ENCODE measurements at places on chromosomes 7 and 10.

- no peak for DNase-seq
Measured at GRCh38 chr7:127091620-127092019, 161.1 kb downstream of the GRM8 start.

- DNase-seq: no peak
Measured at GRCh38 chr7:520503-521161, 986 bp upstream of the PDGFA start.

GRCh38 chr10:91782539-91782938 is 15.7 kb upstream of the TNKS2 start:
- no peak for DNase-seq

DNA sequence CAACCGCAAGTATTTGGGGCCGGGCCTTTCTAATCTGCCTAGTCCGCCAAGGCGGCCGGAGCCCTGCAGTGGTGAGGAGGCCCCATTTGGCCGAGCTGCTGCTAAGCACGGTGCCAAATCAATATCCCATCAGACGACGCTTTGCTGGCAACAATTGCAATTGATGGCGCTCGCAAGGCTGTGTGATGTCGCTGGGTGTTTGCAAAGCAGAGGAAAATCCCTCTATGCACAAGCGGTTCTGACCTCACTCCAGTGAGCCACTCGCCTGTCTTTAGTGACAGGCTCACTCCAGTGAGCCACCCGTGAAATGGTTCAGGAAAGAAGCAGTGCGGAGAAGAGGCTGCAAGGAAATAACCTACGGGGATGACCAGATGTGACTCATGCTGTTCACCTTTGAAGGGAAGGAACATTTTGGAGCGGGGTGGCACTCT is 18.3 kb upstream of the PDE1C start:
- no peak for DNase-seq

- DNase-seq: no peak
Measured at GRCh38 chr10:126500866-126501265, 112.6 kb upstream of the ADAM12 start.

- DNase-seq: no peak
Measured at GRCh38 chr7:137390076-137390475, 46.5 kb upstream of the PTN start.

DNA sequence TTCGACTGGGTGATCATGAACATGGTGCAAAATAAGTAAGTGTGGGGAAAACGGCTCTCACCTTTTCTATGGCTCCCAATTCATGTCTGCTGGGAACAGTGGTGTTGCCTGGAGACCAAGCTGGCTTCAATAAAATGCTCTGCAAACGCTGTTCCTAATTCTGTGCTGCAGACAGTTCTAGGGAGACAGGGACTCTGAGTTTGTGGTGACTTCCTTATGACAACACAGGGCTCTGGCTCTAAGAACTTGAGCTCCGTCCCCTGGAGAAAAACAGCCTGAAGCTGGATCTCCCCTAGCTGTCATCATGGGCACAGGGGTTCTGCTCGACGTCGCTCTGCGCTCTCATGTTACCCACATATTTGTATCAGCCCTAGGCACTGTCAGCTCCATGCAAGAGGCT is 61.0 kb upstream of the INSYN2A start:
- no peak for DNase-seq

DNA sequence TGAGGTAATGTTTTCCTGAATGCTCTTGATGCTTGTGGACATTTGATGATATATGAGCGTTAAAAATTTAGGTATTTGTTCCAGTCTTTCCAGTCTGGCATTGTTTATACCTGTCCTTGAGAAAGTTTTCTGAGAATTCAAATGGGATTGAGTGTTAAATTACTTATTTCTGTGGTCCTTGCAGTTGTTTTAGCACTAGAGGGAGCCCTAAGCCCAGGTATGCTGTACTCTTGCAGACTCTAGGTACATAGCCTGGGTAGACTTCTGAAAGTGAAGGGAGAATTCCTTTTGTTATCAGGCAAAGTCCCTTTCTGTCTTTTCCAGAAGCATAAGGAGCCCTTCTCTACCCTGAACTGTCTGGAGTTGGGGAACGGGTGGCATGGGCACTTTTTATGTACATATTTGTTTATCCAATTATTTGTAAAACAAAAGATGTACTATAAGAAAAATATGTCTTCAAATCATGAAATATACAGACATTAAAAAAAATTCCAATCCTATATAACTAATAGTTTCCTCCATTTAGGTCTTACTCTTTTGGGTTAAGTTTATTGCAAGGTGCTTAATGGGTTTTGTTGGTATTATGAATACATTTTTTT is 262.1 kb downstream of the ATRNL1 start:
- no peak for DNase-seq

- DNase-seq: no peak
Measured at GRCh38 chr7:67631476-67631875, 634.8 kb downstream of the TYW1 start.

DNA sequence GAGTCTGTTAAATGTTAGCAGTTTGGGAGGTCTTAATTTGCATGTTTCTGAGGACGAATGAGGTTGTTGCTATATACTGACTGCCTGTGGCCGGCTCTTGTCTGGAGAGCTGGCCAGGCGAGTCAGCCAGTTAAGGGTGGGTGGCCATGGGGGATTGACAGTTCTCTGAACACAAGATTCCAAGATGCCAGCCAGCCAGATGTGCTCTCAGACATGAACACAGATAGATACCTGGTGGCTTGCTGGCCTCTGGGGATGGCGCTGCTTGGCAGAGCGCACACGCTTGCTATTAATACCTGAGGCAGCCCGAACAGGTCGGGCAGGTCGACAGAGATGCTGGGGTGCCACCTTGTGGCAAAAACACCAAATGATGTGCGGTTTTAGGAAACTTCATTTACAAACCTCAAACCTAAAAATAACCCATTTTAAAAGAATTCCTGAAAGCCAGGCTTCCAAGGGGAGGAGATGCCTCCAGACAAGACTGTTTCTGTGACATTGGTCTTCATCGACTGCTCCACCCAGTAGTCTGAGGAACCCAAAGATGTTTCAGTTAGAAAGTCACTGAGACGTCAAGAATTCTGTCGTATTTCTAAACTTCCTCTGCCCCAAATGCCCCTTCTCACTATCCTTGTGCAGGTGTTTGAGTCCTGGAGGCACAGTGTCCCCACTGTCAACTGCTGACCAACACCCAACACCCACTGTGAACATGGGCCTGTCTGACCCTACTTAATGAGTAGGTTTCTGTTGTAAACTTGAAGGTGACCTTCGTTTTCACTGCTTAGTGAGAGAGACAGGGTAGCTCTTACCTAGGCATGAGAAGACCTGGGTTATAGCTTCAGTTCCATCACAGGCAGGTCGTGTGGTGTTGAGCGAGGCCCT is 123.4 kb downstream of the NT5C2 start:
- DNase-seq: peak; percentile 32

- no peak for DNase-seq
Measured at GRCh38 chr7:101137651-101138212, 10.8 kb downstream of the SERPINE1 start.

GRCh38 chr10:28410420-28411135 is 107.7 kb upstream of the MPP7 start:
- no peak for DNase-seq

DNA sequence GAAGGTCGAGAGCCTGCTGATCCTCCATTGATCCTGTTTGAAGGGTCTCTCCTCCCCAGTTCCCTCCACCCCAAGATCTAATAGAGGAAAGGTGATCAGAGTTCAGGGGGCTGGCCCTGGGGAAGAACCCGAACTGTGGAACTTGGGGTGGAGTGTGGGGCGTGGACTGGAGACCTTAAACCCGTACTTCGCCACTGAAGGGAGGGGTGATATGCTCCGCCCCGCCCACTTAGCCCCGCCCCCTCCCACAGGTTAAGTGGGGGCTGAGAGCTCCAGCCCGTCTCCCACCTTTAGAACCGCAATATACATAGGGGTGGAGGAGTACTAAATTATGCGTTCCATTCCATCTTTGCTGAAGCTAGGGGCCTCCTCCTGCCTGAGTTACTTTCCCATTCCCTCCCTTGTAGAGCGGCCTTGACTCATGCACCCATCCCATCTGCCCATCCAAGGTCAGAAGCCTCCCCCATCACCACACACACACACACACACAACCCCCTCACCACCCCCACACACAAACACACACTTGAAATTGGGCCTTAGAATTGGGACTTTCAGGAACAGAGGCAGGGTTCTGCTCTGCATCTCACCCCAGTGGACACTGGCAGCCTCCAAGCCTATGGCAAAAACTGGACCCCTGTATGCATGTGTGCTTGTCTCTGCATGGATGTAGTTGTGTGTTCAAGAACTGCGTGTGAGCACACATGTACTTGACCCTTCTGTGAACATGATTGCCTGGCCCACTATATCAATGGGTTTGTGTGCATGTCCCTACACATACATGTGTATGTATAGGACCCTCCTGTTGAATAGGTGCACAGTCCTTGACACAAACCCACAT is 991 bp downstream of the SEMA4G start:
- DNase-seq: peak; percentile 25

GRCh38 chr7:66007232-66007631 is 25.2 kb upstream of the GUSB start:
- DNase-seq: no peak

- DNase-seq: no peak
Measured at GRCh38 chr7:158549616-158550393, 37.8 kb downstream of the PTPRN2 start.

GRCh38 chr7:99141334-99141733 is 2.6 kb downstream of the SMURF1 start:
- DNase-seq: no peak

GRCh38 chr10:125343118-125343925 is 183.0 kb upstream of the CTBP2 start:
- DNase-seq: no peak

DNA sequence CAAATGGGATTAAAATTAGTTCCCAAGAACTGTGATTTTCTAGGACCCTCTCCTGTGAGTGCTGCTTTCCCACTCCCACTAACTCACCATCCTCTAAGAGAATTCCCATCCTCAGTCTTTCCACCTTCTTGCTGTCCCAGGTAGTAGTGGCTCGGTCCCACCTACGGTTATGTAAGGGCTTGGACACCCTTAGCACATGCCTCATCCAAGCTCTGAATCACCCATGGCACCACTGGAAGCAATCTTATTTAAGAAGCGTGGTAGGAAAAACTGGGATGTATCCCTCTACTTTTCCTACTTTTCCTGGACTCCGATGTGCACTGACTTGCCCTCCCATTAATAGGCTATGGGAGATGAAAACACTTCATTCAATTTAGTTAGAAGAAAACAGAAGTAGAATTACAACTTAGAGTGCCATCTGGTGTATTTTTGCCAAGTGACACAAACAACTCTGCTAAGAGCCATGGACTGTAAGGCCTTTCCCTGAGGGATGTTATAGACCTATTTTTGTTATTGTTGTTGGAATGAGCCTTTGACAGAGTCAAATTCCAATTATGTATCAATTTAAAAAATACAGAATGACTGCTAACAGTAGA is 13.7 kb upstream of the ANKRD22 start:
- DNase-seq: no peak

DNA sequence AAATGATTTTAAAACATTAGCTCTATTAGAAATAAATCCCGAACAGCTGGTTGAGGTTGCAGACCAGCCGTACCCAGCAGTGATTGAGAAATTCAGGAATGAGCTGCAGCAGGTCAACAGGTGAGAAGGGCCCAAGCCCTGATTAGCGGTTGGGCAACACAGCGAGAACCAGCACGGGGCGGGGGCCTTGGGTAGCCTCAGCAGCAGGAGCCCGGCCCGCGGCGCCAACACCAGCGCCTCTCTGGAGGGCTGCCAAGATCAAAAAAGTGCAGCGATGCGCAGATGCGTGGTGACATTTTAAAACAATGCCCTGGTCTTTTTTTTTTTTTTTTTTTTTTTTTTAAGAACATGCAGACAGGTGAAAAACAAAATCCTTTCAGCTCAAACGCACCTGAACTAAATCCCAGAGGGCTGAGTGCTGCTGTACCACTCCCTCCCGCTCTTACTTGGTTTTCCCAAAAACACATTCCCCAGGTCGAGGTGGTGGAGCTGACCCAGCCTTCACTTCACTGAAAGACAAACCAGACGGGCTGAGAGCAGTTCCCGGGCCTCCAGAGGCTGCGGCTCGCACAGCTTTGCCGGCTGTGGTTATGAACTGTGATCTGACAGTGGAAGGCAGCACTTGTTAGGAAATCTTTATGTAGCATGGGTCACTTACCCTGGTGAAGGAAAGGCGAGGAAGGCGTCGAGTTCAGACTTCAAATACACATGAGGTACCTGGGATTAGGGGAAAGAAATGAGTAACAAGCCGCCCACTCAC is 579.4 kb downstream of the SDK1 start:
- DNase-seq: no peak

- DNase-seq: no peak
Measured at GRCh38 chr10:48309711-48310226, 3.3 kb downstream of the MAPK8 start.

GRCh38 chr7:37825038-37825437 is 23.4 kb upstream of the NME8 start:
- no peak for DNase-seq

- no peak for DNase-seq
Measured at GRCh38 chr7:133091943-133092464, 10.1 kb upstream of the CHCHD3 start.

DNA sequence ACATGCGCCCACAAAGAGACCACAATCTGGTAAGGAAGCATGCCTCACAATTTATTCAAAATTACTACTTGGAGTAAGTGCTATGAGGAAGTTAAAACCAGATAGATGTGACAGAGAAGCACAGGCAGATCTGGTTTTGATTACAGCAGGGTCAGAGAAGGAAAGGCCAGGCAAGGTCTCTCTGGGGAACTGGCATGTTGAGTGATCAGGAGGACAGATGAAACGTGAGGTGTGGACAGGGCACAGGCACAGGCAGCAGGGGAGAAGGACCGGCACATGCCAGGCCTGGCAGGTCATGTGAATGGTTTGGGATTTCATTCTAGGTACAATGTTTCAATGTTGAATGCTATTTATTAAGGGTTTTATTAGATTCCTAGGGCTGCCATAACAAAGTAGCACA is 51.6 kb downstream of the GPAM start:
- DNase-seq: no peak

- DNase-seq: no peak
Measured at GRCh38 chr10:104903433-104903832, 262.3 kb downstream of the SORCS3 start.

GRCh38 chr7:111029574-111030251 is 61.2 kb upstream of the LRRN3 start:
- no peak for DNase-seq

GRCh38 chr7:158284617-158285382 is 302.8 kb downstream of the PTPRN2 start:
- no peak for DNase-seq

DNA sequence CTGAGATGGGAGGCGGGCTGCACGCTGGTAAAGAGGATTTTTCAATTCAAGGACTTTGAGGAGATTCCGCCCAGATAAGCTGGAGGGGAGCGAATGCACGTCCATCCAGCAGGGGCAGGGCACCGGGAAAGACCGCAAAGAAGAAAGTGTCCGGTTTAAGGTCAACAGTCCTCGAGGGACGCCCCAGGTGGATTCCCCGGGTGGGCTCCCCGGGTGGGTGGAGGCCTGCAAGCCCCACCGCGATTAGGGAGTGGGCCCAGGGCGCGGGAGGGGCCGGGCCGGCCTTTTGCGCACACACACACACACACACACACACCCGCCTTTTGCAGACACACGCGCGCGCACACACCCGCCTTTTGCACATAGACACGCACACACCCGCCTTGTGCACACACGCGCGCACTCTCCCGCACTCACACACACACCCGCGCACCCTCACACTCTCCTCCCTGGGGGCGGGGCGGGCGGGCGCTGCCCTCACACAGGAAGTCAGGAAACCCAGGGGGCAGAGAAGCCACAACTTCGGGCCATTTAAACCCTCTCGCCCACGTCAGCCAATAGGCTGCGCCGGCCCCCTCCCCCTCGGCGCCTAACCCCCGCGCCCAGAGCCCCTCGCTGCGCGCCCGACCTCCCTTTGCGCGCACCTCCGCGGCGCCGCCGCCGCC is 615 bp downstream of the ARHGAP12 start:
- peak; percentile 28 for DNase-seq

- DNase-seq: no peak
Measured at GRCh38 chr7:114788706-114789105, 133.2 kb upstream of the MDFIC start.
